ENCODE measurements at places on chromosomes 7 and 10. TPM values are rescaled to one million over a fixed set of nuclear protein-coding genes. Genes with fewer than 3 reads are reported as not detected.

ZNRF2 gene
- polyA plus RNA-seq: 16.2 TPM

DNA sequence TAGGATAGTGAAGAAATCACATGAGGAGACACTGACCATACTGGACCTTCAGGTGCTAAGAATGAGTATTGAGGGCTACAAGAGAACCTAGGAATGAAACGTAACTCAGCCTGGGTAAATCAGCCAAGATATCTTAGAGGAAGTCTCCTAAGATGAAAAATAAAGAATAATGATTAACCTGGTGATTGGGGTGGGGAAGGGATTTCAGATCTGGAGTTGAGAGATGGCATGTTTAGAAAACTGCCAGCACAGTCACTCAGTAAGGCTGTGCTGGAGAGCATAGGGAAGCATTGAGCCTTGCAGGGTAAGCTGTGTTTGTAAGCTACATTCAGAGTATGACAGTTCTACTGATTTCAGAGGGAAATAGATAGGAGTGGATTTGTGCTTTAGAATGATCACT, 1.9 kb upstream of the MALRD1 start:
- no peak for DNase-seq

SAMD9 gene
- polyA plus RNA-seq: 2.2 TPM

OSBPL3 gene
- 8.6 TPM for polyA plus RNA-seq

DNA sequence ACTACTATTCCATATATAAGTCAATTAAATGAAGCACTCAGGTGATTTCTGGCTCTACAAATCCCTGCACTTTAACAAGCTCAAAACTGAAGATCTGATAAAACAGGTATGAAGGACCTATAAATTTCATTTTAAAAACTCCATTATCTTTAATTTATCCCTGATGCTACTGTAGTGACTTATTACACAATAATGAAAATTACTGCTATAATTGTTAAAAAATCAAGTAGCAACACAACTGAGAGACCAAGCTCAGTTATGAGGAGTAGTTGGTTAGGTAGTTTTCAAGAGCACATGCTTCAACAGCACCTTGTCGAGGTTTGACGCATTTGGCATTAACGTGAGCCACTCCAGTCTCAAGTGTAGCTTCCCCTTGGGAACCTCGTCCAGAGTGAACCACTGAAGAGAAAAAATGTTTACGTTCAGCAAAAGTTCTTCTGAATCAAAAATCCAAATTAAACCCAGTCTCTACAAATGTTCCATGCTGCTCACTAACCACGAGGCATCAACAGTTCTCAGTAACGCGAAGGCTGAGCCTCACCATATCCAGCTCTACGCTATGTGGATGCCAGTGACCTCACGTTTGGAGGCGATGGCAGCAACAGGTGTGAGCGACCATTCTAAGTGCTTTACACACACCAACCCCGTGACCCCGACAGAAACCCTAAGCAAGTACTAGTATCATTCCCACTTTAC, 55.3 kb upstream of the NCAPG2 start:
- no peak for DNase-seq

DNA sequence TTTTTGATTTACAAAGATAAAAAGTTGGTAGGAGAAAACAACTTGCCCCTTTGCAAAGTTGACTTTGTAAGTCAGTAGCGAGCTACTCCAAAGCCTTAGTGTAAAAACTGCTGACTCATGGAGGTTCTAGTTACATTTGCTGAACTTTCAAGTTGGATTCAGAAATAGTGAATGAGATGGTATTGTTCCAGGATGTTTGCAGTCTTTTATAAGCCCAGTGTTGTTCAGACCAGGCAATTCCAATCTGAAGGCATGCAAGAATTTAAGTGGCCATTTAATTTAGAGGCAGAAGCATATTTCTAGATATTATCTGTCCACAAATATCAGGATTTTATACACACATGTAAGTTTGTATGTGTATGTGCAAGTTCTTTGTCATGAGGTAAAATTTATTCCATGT, 21.6 kb downstream of the TES start:
- DNase-seq: no peak

STRIP2 gene
- 9.0 TPM for polyA plus RNA-seq

FAM221A gene
- 8.7 TPM for polyA plus RNA-seq
